Smooth muscle cell of bladder (primary cell): ENCODE measurements at places on chromosomes 4 and X. TPM values are rescaled to one million over a fixed set of nuclear protein-coding genes. Genes with fewer than 3 reads are reported as not detected.

ATRX gene
- total RNA-seq, result 58.0 and 67.1 TPM in 2 replicates

PAGE5 gene
- 1.0 and 1.4 TPM in 2 replicates for total RNA-seq

PLP1 gene
- under 0.01 and 0.18 TPM in 2 replicates for total RNA-seq

GCNA gene
- 1.5 and 2.0 TPM in 2 replicates for total RNA-seq

ETDB gene
- total RNA-seq, result not detected in 2 replicates

TKTL2 gene
- total RNA-seq, result under 0.01 TPM in 1 of 2 replicates, not detected in the other

DMP1 gene
- total RNA-seq, result not detected in 2 replicates

GLOD5 gene
- total RNA-seq, result not detected in 2 replicates

ADH1B gene
- 81.4 and 83.2 TPM in 2 replicates for total RNA-seq

GAB3 gene
- 2.7 and 5.0 TPM in 2 replicates for total RNA-seq

PWWP3B gene
- total RNA-seq, result 0.74 TPM in 1 of 2 replicates, not detected in the other

SRPK3 gene
- total RNA-seq, result 0.43 and 0.74 TPM in 2 replicates

ADAM29 gene
- total RNA-seq, result under 0.01 TPM in 1 of 2 replicates, not detected in the other

PRR32 gene
- total RNA-seq, result not detected in 2 replicates

UGT2B7 gene
- not detected in 2 replicates for total RNA-seq

FGF2 gene
- total RNA-seq, result 54.5 and 78.5 TPM in 2 replicates

ALAS2 gene
- total RNA-seq, result not detected in 2 replicates

TFDP3 gene
- total RNA-seq, result not detected in 2 replicates

UGT2B11 gene
- total RNA-seq, result not detected in 2 replicates

CITED1 gene
- total RNA-seq, result not detected in 2 replicates

VCX2 gene
- not detected in 2 replicates for total RNA-seq

RP2 gene
- total RNA-seq, result 16.7 and 18.6 TPM in 2 replicates

JADE3 gene
- total RNA-seq, result 2.7 and 5.1 TPM in 2 replicates

MAGEA2B gene
- not detected in 2 replicates for total RNA-seq

INTS6L gene
- total RNA-seq, result 3.6 and 4.2 TPM in 2 replicates

FRMPD4 gene
- total RNA-seq, result 2.4 and 2.6 TPM in 2 replicates

BRS3 gene
- not detected in 2 replicates for total RNA-seq

PCDH18 gene
- 70.4 and 100 TPM in 2 replicates for total RNA-seq

GPR143 gene
- not detected in 2 replicates for total RNA-seq

GYPA gene
- total RNA-seq, result not detected in 2 replicates

ZFP92 gene
- 0.14 and 0.28 TPM in 2 replicates for total RNA-seq

CT45A5 gene
- not detected in 2 replicates for total RNA-seq

RPA4 gene
- 0.71 and 0.74 TPM in 2 replicates for total RNA-seq

SRPX2 gene
- 29.2 and 32.7 TPM in 2 replicates for total RNA-seq

APBB2 gene
- total RNA-seq, result 30.0 and 36.2 TPM in 2 replicates

CSAG3 gene
- not detected in 2 replicates for total RNA-seq

PDLIM3 gene
- 15.8 and 28.3 TPM in 2 replicates for total RNA-seq

PRKX gene
- 8.7 and 11.1 TPM in 2 replicates for total RNA-seq

ANOS1 gene
- total RNA-seq, result under 0.01 and 0.46 TPM in 2 replicates

NDNF gene
- 0.18 TPM in 1 of 2 replicates, not detected in the other for total RNA-seq

UCHL1 gene
- total RNA-seq, result 500 and 612 TPM in 2 replicates

HTN3 gene
- total RNA-seq, result not detected in 2 replicates

PIM2 gene
- total RNA-seq, result 1.3 and 2.7 TPM in 2 replicates

CHRDL1 gene
- total RNA-seq, result 0.14 and 0.46 TPM in 2 replicates

GPR78 gene
- 1.1 and 3.0 TPM in 2 replicates for total RNA-seq

P2RY4 gene
- total RNA-seq, result under 0.01 and 0.18 TPM in 2 replicates

COPS4 gene
- total RNA-seq, result 75.0 and 88.5 TPM in 2 replicates

UCP1 gene
- total RNA-seq, result not detected in 2 replicates

WDR1 gene
- 293 and 326 TPM in 2 replicates for total RNA-seq

PLXNB3 gene
- 1.3 and 3.9 TPM in 2 replicates for total RNA-seq
